ENCODE measurements at places on chromosomes 12 and 14.

GRCh38 chr14:82379291-82379690 is 845.6 kb upstream of the SEL1L start:
- no peak for DNase-seq

DNA sequence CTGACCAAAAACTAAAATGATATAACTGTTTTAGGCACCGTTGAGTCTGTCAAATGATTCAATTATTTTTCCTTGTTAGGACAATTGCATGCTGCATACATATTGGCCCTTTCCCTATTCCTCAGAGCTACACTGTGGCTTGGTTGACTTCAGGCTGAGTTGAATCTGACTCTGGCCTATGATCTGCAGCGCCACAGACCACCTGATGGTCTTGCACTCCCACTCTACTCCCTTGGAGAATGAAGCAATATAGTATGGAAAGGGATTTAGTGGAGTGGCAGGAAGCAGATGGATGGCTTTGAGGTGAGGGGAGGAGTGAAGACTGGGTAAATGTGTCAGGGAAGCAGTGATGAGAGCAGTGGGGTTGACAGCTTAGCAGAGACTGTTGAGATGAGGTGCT is 579.0 kb upstream of the STXBP6 start:
- DNase-seq, result no peak

DNA sequence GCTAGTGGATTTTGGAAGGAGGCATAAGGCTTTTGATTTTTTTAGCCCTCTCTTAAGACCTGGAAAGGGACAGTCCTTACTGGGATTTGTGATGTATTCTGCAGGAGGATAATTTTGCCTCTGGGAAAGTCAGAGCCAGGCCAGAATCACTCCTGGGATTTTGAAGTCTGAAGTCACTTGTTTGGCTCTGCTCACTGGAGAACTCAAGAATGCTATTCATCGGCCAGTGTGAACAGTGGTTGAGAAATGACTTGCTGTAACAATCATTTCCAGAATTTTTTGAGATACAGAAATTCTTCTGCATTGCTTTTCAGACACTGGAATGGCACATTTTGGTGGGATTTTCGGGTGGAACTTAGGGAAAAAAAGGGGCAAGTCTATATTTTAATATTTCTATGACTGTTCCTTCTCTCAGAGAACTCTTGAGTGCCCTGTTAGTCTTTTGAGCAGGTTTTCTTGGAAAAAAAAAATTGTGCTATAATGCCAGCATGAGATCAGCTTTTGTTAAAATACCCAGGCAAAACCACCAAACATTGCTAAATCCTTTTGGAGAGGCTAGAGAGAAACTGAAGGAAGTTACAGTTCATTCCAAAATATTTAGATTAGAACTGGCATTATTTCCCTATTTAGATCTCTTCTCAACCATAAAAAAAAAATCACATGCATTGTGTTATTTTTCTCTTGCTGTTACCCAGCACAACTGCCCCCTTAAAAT is 26.1 kb upstream of the BHLHE41 start:
- DNase-seq, result no peak

GRCh38 chr14:67881225-67881624 is 61.6 kb downstream of the RAD51B start:
- DNase-seq, result no peak

DNA sequence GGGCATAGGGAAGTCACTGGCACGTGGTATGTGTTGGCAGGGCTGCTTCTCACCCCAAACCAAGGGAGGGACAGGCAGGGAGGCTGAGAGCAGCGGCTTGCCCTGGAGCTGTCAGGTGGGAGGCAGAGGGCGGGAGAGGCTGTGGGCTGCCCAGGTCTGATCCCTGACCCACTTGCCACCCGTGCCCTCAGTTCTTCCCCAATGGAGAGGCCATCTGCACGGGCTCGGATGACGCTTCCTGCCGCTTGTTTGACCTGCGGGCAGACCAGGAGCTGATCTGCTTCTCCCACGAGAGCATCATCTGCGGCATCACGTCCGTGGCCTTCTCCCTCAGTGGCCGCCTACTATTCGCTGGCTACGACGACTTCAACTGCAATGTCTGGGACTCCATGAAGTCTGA is 4.7 kb downstream of the GNB3 start:
- DNase-seq, result no peak

- DNase-seq, result no peak
These were observed 1.3 kb downstream of the A2ML1 start for GRCh38 chr12:8823565-8824300.

- no peak for DNase-seq
These were observed 15.3 kb downstream of the CCDC88C start for GRCh38 chr14:91402348-91402747.

- DNase-seq, result no peak
These were observed 44.9 kb downstream of the GSC start for GRCh38 chr14:94724993-94725392.

DNA sequence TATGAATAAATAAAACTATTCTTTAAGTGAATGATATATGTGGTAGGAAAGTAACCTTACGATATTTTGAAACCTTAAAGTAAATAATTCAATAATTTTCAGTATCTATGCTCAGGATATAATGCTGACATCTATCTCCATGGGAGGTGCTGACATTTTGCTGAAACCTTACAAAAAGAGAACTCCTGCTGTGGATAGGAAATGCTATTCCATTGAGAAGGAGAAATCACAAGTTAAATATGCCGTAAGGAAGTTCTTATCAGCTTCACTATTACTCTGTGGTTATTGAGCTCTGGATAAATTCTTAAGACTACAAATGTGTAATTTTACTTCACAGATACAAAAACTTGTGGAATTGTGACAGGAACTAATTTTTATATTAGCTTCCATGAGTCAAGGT is 722.1 kb downstream of the TMTC2 start:
- DNase-seq, result no peak

DNA sequence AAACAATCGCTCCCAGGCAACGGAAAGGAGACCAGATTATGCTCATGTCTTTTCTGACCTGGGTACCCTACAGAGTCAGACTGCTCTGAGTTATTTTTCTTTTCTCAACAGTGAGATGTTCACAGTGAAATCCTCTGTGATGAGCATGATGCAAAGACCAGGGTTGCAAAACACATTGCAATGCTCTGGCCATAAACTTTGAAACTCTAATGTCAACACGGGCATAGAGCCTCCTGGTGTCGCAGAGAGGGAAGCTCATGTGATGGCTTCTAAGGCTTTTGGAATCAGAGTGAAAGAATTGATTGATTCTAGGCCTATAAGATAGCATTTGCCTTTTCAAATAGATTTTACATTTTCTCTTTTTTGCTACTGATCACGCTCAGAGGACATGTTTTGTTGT is 193.4 kb downstream of the RASSF9 start:
- no peak for DNase-seq

- DNase-seq, result peak; percentile 21
These were observed 2.1 kb downstream of the RNF10 start for GRCh38 chr12:120536064-120536791.

GRCh38 chr12:125245581-125246557 is 180.6 kb downstream of the AACS start:
- no peak for DNase-seq

GRCh38 chr14:96105089-96105925 is 66.1 kb downstream of the C14orf132 start:
- DNase-seq, result no peak

DNA sequence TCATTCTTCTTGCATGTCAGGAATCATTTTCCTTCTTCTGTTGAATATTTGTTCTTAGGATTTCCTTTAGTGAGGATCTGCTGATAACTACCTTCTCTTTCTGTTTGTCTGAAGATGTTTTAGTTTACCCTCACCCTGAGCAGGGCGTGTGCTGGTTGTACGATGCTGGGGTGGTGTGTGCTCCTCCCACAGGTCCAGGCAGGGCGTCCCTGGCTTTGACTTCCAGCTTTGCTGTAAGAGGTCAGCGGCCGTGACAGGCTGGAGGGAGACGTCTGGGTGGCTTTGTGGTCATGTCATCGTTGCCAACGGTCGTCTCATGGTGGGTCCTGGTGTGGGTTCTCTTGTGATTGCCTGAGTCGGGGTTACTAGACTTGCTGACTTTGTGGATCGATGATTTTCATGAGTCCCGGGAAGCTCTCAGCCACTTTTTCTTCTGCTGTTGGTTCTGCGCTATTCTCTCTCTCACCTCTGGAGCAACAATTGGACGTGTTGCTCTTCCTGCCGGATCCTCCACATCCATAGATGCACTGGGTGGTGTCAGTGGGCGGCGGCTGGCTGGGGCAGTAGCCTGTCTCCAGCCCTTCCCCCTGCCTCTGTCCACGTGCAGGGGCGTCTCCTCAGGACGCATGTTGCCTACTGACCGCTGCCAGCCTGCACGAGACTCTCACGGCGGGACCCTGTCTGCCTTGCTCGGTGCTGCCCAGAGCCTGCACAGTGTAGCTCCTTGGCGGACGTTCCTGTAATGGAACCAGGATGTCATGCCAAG is 8.4 kb downstream of the PACS2 start:
- DNase-seq, result no peak

DNA sequence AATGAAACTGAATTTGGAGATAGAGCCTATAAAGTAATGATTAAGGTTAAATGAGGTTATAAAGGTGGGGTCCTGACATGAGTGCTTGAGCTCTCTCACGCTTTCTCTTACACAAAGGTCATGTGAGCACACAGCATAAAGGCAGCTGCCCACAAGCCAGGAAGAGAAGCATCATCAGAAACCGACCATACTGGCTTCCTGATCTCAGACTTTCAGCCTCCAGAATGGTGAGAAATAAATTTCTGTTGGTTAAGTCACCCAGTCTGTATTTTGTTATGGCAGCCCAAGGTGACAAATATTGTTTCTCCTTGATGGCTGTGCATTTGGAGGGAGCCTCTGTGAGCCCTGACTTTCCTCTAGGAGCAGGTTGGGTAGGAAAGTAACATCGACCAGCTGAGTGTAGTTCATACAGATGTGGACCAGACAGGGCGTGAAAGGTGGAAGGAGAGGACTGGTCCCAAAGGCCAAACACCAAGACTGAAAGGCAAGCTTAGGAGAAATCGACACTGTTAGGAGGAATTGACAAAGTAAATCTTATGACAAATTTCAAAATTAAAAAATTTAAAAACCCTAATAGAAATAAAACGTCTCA is 97.6 kb upstream of the SLC38A2 start:
- DNase-seq, result peak; percentile 45

DNA sequence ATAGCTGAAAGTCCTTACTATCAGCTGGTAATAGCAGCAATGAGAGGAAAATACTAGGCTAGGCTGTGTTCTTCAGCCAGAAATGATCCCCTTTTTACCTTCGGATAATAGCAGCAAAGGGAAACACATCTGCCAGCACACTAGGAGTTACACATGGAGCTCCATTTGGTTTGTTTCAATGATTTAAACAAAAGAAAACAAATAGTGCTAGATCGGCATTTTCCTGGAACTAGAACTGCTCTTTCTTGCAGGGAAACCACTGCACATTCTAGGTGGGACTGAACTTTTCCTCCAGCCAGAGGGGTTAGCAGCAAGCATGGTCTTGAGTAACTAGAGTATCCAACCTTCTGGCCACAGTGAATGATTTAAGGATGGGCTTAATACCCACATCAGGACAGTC is 117.6 kb downstream of the PDE6H start:
- no peak for DNase-seq

GRCh38 chr12:125171267-125171666 is 106.0 kb downstream of the AACS start:
- DNase-seq, result no peak

GRCh38 chr12:92574051-92574783 is 128.6 kb upstream of the PLEKHG7 start:
- no peak for DNase-seq

DNA sequence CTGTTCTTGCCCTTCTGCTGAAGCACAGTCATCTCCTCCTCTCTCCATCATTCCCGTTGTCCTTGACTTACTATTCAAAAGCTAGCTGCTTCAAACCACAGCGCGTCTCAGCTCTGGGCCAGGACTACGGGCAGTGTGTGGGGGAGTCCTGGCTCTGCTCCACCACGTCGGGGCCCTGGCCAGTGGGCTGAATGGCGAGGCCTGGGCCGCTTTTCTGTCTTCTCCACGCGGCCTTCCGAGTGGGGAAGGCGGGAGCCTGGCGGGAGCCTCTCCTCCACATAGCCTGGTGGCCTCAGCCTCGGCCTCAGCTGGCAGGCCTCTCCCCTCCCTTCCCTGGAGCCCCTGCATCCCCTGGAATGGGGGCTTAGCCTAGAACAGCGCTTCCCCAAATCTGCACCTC is 16.5 kb downstream of the ANKRD9 start:
- DNase-seq, result no peak
